ENCODE measurements at places on chromosomes 5 and 9.

- no peak for DNase-seq
These were observed 152.8 kb downstream of the ADAMTS12 start for GRCh38 chr5:33738967-33739366.

DNA sequence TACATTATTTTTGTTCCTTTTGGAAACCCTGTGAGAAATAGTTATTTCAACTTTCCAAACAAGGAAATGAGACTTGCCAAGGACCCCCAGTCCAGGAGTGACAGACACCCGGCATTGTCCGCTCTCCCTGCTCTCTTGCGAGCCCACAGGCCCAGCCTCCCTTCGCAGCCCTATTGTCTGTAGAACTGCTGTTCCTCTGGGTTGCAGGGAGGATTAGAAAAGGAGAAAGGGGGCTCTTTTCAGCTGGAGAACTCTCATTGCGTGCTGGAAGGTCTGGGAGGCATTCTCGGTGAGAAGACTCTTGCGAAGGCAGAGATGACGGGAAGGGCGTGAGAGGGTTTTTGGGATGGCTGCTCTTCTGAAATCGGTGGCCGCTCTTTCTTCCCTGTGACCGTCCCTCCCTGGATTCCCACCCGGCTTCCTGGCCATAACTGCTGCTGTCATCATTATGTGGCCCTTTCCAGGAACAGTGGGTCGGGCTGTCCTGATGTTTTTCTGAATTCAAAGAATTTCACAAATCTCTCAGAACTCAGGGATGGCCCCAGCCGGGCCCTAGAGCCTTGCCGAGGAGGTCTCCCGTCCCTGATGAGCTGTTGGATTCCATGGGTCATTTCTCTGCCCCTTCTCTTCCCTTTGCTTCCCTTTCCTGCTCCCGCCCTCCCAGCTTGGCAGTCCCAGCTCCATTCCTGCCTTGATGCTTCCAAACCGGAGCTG is 29.8 kb downstream of the STC2 start:
- no peak for DNase-seq

DNA sequence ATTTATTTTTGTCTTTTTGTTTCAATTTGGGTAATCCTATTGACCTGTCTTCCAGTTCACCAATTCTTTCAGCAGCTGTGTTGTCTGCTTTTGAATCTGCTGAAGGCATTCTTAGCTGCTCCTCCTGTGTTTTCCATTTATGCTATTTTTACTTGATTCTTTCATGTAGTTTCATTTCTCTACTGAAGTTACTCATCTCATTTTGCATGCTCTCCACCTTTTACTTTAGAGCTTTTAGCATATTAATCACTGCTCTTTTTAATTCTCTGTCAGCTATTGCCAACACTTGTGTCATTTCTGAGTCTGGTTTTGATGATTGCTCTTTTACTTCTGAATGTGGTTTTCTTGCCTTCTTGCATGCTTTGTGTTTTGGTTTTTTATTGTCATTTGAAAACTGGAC is 496.0 kb upstream of the CLINT1 start:
- DNase-seq: no peak

- peak; percentile 82 for DNase-seq
These were observed 136.5 kb upstream of the ABCA1 start for GRCh38 chr9:105064248-105065097.

DNA sequence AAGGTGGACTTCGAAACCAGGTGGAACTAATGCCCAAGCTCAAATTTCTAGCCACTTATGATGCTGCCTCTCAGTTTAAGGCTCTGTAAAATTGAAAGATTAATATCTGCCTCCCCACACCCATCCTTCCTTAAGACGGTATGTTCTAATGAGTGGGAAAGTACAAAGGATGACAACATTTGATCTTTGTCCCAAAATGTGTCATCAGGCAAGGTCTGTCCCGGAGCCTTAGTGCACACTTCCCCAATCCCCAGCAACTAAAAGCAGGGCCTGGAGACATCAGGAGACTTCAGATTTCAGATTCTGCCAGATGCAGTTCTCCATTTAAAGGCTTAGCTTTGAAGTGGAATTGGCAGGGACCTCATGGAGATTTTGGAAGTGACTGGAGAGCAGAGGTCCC is 316.5 kb downstream of the ASTN2 start:
- DNase-seq: no peak

- no peak for DNase-seq
These were observed 142.5 kb upstream of the LRRTM2 start for GRCh38 chr5:139017624-139018023.

GRCh38 chr5:7667216-7667767 is 183.6 kb downstream of the CFAP90 start:
- no peak for DNase-seq

GRCh38 chr5:148913985-148914431 is 87.6 kb downstream of the ADRB2 start:
- DNase-seq: no peak

DNA sequence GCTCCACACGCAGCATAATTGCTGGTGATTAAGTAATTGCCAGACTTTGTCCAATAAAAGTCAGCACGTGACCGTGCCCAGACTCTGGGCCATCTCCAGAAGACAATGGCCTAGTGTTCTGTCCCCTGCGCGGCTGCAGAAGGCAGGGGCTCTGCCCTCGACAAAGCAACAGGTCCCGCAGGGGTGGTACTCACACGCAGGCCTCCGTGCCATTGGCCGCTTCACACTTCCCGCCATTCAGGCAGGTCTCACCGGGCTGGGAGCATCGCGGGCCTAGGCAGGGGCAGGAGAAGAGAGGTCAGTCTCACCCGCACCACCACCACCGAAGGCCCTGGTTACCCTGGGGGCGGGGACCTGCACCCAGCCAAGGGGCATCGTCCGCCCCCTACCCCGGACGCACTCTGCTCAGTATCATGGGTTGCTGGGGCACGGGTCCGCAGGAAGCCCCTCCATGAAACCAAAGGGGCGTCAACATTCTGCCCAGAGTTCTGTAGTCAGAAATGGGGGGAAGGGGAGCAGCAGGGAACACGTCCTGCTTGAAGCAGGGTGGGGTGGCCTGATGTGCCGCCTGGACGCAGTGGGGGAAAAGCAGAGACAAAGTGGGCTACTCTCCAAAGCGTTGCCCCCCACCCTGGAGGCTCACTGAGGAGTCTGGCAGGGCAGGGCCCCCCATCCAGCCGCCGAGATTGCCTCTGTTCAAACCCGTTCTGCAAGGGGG is 1.9 kb downstream of the NOTCH1 start:
- no peak for DNase-seq

DNA sequence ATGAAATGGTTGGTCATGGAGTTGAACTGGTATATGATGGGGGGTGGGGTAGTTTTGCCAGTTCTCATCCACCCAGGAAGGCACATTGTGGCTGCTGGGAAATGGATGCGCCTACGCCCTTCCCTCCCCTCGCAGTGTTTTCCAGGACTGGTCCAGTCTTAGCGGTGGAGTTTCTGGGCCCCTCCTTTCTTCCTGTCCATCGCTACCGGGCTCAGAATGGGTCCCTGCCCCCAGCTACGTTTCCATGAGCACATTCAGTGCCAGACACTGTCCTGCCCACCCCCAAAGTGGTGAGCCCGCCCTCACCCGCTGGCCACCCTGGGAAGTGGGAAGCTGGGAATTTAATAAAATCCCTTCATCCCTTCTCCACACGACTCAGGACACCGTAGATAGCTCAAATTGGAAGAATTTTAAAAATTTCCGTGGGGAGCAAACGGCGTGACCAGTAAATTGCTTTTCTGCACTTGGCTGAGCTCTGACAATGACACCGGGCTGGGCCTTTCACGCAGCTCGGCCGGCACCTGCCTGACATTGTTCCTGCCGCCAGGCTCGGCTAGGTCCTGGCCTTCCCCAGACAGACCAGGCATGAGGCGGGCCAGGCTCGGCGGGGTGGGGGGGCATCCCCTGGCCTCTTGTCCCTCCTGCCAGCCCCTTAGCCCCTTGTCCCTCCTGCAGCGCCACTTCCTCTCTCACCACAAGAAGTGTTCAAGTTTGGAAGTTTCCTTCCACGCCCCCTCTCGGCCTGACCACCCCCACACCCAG is 3.6 kb downstream of the FGF18 start:
- DNase-seq: no peak

DNA sequence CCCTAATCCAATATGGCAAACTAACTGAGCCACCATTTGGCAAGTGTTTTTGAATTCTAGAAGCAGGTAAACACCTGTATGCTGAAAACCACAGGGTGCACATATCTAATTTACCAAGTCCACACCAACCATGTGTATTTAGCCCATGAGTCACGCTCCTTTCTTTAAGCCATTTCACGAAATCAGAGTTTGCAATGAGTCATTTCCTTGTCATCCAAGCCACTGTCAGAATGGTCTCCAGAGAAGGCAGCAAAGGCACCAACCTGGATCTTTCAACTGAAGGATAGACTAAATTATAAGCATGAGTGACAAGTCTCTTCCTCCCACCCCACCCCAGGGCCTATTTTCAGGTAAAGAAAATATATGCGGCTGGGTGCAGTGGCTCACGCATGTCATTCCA is 110.0 kb downstream of the PAX5 start:
- no peak for DNase-seq

DNA sequence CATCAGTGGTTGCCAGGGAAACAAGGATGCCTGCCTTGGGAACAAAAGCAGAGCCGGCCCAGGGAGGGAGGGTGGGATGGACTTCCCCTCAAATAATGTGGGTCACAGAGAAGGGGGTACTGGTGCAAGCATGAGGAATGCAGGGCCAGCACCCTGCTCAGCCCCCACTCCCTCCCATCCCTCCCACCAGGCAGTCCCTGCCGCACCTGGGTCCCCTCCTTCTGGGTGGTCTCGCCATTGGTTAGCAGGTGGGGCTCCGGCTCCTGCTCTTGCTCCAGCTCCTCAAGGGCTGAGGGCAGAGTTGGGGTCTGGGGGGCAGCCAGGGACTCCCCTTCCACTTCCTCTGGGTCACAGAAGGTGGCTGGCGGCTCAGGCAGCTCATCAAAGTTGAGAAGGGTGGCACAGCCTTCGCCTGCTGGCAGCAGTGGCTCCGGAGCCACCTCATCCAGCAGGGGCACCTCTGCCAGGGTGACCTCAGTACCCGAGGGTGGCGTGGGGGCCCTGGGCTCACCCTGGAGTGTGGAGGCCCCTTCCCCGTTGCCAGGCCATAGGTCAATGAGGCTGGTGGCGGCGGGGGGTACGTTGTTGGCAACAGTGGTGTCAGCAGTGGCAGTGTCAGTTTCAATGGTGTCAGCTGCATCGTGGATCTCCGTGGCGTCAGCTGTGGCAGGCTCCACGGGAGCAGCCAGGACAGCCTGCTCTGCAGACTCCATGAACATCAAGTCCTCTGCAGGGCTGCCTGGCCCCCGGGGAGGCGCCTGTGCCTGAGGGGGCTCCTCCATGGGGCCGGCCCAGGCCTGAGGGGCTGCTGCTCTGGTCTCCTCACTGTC is 11.5 kb downstream of the PRR7 start:
- no peak for DNase-seq

DNA sequence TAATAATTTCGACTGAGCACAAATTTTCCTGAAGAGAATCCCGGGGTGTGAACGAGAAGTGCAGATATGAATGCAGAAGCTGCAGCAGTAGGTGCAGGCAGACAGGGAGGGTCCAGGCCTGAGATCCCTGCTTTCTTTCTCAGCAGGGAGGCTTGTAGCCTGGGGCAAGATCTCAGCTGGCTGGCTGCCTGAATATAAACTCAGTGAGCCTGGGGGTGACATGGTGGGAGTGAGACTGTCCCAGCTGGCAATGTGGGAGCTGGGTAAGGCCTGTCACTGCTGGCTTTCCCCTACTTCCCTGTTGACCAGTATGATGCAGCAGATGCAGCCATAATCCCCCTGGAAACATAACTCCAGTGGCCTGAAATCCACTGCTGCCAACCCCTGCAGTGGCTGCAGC is 325.2 kb downstream of the CETN3 start:
- DNase-seq: no peak

DNA sequence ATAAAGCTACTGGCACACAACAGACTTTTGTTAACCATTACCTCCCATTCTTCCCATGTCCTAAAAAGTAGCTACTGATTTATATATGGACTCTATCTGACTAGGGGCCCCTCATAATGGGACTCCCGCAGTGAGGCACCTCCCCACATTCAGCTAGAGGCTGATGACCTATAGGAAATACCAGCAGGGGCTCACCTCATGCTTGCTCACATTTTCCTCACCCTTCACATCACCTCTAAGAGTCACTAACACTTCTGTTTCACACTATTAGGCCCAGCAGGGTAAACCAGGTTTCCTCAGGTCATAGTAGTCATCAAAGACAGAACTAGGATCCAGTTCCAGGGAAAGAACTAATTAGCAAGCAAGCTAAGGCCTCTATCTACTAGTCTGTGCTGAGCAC is 60.7 kb downstream of the PRELID2 start:
- DNase-seq: no peak

GRCh38 chr9:36866840-36867239 is 167.2 kb downstream of the PAX5 start:
- no peak for DNase-seq

GRCh38 chr5:132498152-132498551 is 7.6 kb upstream of the IRF1 start:
- DNase-seq: no peak

DNA sequence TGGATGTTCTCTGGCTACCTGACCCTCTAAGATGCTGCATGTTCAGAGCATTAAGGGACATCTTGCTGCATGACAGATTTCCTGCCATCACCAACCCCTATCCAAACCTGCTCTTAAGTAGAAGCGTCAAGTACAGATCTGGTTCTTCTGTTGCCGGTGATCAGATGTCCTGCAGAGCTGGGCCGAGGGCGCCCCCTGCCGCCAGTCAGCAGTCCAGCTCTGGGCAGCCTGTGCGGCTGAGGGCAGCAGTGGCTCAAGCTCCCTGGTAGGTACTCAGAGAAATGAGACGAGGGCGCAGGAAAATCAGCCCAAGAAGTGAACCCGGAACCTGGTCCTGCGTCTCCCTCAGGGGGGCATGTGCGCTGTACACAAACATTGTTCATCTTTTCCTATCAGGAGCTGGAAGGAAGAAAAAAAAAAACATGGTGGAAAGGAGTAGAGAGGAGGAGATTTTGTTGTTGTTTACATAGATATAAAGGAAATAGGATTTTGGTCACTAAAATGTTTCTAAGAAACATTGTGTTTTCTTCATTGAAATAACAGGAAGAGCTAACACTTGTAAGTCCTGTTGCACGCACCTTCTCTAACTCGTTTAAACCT is 95.8 kb downstream of the CFAP90 start:
- peak; percentile 3 for DNase-seq

GRCh38 chr5:84642795-84643194 is 258.1 kb upstream of the EDIL3 start:
- no peak for DNase-seq

- DNase-seq: no peak
These were observed 269.6 kb downstream of the ARL15 start for GRCh38 chr5:54040804-54041203.

- no peak for DNase-seq
These were observed 1732.4 kb upstream of the CDH6 start for GRCh38 chr5:29460971-29461559.

DNA sequence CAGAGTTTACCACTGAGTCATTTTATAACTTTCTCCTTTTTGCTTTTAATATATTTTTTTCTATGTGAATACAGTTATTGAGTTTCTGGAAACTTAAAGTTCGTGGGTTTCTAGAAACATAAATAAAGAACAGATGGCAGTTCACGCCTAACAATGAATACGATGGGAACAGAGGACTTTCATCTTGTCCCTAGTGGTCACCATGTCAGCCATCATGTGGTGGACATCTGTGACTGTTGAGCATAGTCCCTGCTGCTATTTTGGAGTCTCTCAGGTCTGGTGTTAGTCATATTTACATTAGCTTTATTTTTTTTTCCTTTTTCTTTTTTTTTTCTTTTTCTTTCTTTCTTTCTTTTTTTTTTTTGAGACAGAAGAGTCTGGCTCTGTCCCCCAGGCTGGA is 85.3 kb downstream of the XRCC4 start:
- DNase-seq: no peak

GRCh38 chr9:107793541-107793940 is 304.0 kb upstream of the KLF4 start:
- no peak for DNase-seq

GRCh38 chr5:111783537-111783936 is 26.5 kb upstream of the NREP start:
- no peak for DNase-seq
